Stimulated activated CD8-positive, alpha-beta memory T cell treated with anti-CD3 and anti-CD28 coated beads, Interleukin-7, amount 100 ng/mL, for 48 hours (primary cell): ENCODE measurements at places on chromosomes 2 and 18.

GRCh38 chr2:23213196-23213595 is 171.8 kb upstream of the KLHL29 start:
- DNase-seq = no peak

DNA sequence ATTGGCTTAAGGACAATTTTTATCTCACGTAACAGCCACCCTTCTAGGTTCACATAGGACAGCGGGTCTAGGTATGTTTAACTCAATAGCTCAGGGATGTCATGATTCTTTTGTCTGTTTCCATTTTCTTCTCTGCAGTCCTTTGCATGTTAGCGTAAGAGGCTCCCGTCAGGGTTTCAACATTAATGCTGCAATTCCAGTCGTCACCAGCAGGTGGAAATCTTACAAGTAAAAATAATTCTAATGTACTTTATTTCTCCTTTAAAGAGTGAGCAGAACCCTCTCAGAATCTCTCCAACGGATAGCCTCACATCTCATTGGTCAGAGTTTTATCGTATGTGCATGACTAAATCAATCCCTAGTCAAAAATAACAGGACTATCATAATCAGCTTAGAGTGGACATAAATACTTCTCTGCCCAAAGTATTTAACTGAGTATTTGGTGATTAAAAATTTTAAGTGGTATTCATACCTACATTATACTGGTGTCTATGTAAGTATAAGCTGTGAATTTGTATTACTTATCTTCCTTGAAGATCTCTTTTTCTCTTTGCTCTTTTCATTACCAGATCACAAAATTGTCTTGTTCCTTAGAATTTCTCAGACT is 487.2 kb upstream of the GCFC2 start:
- DNase-seq = peak; percentile 18

GRCh38 chr18:68944826-68945225 is 146.9 kb downstream of the CCDC102B start:
- DNase-seq = no peak

GRCh38 chr18:70423988-70424387 is 135.1 kb downstream of the SOCS6 start:
- no peak for DNase-seq

- no peak for DNase-seq
Observed at GRCh38 chr2:128702616-128703015, 383.9 kb upstream of the HS6ST1 start.

- DNase-seq = peak; percentile 32
Observed at GRCh38 chr2:126657148-126657635, 1.2 kb downstream of the GYPC start.

DNA sequence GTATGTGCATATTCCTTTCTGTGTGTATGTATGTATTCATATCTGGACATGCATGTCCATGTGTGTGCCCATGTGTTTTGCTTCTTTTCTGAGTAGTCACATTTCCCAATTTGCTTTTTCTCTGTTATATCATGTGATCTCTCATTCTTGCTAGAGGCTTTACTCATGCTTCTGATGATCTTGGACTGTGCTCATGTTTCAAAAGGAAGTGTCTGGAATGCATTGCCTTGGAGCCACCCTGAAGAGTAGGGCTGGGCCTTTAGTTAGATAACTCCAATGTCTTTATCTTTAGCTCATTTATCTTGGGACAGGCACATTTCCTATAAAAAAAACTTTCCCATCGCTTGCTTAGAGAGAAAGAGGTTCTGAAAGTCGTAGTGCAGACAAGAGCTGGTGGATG is 859.2 kb downstream of the CNTNAP5 start:
- DNase-seq = no peak

- no peak for DNase-seq
Observed at GRCh38 chr2:178579006-178579405, 98.7 kb downstream of the PLEKHA3 start.

- DNase-seq = no peak
Observed at GRCh38 chr2:1800716-1801388, 56.5 kb upstream of the PXDN start.

DNA sequence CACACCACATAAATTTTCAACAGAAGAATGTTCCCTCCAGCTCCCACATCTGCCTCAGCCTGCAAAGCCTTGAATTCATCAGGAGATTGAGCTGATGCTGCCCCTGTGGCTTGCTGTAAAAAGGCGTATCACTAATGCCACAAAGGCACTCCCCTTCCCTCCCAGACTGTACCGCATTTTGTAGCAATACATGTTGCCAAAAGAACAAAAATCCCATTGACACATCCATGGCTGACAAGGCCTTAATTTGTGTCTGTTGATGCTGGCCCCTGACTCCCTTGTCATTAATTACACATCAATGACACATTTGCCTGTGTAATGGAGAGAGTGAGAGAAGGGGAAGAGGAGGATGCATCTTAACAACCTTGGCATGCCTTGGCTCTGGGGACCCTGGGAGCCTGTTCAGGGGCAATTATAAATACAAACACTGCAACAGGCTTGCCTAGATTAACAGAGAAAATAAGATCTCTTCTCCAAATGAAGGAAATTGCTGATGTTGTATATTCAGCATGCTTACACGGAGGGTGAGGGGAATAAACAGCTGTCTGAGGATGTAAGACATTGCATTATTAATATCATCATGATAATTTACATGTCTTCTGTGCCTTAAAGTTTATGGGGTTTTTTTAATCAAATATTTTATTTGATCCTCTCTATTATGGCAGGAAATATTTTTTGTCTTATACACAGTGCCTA is 264.0 kb downstream of the SUCLG1 start:
- no peak for DNase-seq

DNA sequence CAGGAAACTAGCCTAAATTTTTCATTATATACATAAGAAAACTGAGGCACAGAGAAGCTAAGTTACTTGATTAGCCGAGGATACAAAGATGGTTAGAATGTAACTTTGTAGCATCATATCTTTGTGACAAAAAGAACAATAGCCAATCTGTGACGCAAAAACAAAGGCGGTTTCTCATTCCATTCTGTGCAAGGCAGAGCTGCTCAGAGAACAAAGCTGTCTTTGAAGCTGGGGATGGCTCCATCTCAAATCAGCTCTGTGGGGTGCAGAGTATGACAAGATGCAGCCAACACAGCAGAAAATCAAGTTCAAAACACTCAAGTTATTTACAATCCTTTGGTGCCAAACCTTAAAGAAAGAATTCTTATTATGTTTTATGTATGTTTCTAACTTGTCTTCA is 81.9 kb upstream of the VWC2L start:
- no peak for DNase-seq

GRCh38 chr2:73979021-73979420 is 5.7 kb upstream of the TET3 start:
- DNase-seq = peak; percentile 73

- no peak for DNase-seq
Observed at GRCh38 chr2:209425471-209426071, 1.7 kb downstream of the MAP2 start.
